ENCODE measurements at places on chromosomes 1 and 21. TPM values are rescaled to one million over a fixed set of nuclear protein-coding genes. Genes with fewer than 3 reads are reported as not detected.

Gene OR2T5
- not detected for total RNA-seq

GRCh38 chr1:43853161-43853921, 80.3 kb upstream of the ARTN start:
- no peak overlapping the region for H3K27ac ChIP-seq
- H3K27me3 ChIP-seq: no peaks in the 10 kb centered on the region
- H3K36me3 ChIP-seq: no peaks in the 10 kb centered on the region
- no peak for DNase-seq
- no peaks in the 10 kb centered on the region for H3K4me1 ChIP-seq
- H3K4me3 ChIP-seq: no peak overlapping the region

GRCh38 chr1:57824535-57824934, 400.7 kb upstream of the DAB1 start:
- H3K27ac ChIP-seq: no peak overlapping the region
- no peak for DNase-seq
- H3K27me3 ChIP-seq: no peaks in the 10 kb centered on the region
- no peaks in the 10 kb centered on the region for H3K4me1 ChIP-seq

DNA sequence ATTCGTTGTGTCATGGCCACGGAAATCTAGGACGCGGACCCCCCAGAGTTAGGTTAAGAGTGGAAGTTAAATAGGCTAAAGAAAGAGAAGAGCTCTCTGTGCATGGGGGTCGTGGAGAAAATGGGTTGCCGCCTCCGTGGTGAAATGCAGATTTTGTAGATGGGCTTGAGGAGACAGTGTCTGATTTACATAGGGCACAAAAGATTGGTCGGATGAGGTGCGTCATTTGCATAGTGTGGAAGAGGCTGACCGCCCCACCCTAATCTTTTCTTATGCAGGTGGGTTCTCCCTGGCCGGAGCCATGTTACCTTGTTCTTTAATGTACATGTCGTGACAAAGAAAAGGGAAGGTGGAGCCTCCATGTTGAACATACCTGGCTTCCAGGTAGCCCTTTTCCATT, 14.3 kb upstream of the SLC5A9 start:
- H3K4me3 ChIP-seq: no peak overlapping the region
- no peak for DNase-seq
- no peaks in the 10 kb centered on the region for H3K36me3 ChIP-seq
- H3K4me1 ChIP-seq: no peaks in the 10 kb centered on the region
- H3K27ac ChIP-seq: no peak overlapping the region

DNA sequence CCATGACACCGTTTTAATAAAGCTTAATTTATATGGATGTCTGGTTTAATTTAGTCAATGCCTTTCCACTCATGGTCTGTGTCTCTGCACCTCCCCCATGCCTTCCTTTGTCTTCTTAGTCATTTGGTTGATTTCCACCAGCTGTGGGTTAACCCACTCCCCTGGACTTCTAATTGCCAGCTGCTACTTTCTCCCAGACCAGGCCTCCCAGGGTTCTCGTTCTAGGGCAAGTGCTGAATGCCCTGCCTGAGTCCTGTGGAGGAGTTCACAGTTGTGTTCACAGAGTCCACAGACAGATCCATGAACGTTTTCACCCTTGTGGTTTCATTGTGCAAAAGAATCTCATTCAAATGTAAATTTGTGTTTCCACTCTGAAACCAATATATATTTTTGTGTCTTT, 243.4 kb downstream of the NUF2 start:
- H3K27ac ChIP-seq: no peak overlapping the region
- H3K27me3 ChIP-seq: no peaks in the 10 kb centered on the region
- H3K4me3 ChIP-seq: no peak overlapping the region

Gene HJV
- not detected for total RNA-seq

Gene KRTAP11-1
- total RNA-seq: 2.8 TPM

Gene POGZ
- total RNA-seq: 131 TPM

DNA sequence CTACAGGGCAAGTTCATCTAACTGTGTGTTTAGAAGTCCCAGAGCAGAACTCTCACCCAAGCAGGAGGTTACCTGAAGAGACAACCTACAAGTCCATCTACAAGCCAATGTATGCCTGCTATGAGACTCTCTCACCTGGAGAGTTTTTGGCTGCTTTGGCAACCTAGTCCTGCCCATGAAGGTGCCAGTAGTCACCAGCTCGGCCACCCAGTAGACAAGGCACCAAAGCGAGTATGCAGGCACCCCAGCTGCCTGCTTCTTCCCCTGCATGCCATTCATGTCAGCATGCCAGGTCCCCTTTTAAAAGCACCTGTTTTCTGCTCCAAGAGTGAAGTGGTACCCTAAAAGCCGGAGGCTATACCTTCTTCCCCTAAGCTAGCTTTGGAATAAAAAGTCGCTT, 20.2 kb downstream of the RIIAD1 start:
- no peaks in the 10 kb centered on the region for H3K4me1 ChIP-seq
- no peak overlapping the region for H3K27ac ChIP-seq
- no peaks in the 10 kb centered on the region for H3K36me3 ChIP-seq
- no peak for DNase-seq

DNA sequence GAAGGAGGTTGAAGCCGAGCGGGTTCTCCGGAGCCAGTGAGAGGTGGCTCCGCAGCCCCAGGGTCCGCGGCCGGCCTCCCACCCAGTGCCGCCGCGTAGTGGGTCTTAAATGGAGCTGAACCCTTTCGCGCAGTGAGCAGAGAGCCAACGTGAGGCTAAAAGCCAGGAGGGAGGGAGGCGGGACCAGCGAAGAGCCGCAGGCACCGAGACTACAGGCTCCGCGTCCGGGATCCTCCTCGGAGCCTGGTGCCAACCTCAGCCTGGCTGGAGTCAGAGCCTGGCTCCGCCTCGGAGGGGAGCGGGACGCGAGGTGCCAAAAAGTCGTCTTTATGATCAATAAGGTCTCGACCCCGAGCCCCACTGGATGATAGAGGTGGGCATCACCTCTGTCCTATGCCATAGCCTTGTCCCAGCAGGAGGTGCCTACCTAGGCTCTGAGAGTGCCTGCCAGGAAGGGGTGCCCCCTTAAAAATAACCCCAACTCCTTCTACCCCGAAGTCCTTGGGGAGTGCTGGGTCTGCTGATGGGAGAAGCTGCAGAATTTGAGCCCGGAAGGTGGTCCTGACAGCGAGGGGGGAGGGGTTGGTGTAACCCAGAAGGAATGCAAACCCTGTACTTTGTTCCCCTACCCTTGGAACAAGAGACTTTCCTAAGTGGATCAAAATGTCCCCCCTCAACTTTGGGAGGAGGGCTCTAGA, 1.6 kb downstream of the IGSF21 start:
- H3K27ac ChIP-seq: no peak overlapping the region
- H3K27me3 ChIP-seq: no peaks in the 10 kb centered on the region
- H3K4me3 ChIP-seq: no peak overlapping the region

Gene CFHR5
- 0.24 TPM for total RNA-seq

GRCh38 chr1:192488058-192488457, 87.5 kb upstream of the RGS1 start:
- no peaks in the 10 kb centered on the region for H3K4me1 ChIP-seq
- H3K27ac ChIP-seq: no peak overlapping the region
- no peak overlapping the region for H3K4me3 ChIP-seq
- no peak for DNase-seq
- no peaks in the 10 kb centered on the region for H3K27me3 ChIP-seq

Gene SFN
- total RNA-seq: 0.31 TPM

Gene TSNAX
- total RNA-seq: 37.0 TPM

DNA sequence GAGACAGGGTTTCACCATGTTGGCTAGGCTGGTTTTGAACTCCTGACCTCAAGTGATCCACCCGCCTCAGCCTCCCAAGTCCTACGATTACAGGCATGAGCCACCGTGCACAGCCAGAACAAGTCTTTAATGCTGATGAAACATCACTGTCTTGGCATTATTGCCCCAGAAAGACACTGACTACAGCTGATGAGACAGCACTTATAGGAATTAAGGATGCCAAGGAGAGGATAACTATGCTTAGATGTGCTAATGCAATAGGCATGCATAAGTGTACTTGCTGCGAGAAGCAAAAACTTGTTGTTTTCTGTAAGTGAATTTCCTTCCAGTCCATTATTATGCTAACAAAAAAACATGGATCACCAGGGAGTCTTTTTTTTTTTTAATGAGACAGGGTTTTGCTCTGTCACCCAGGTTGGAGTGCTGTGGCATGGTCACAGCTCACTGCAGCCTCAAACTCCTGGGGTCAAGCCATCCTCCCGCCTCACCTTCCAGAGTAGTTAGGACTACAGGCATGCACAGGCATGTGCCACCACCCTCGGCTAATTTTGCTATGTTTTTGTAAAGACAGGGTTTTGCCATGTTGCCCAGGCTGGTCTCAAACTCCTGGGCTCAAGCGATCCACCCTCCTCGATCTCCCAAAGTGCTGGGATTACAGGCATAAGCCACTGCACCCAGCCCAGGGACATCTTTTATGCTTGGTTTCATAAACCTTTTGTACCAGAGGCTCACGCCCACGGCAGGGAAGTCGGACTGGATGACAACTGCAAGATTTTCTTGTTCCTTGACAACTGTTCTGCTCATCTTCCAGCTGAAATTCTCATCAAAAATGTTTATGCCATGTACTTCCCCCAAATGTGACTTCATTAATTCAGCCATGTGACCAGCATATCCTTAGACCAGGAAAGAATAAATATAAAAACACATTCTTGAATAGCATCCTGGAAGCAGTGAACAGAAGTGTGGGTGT, 23.1 kb downstream of the RHEX start:
- no peak overlapping the region for H3K4me3 ChIP-seq
- H3K4me1 ChIP-seq: no peaks in the 10 kb centered on the region
- no peak for DNase-seq
- H3K36me3 ChIP-seq: no peaks in the 10 kb centered on the region
- H3K27ac ChIP-seq: no peak overlapping the region

GRCh38 chr1:58620259-58620658, 43.2 kb upstream of the TACSTD2 start:
- H3K27me3 ChIP-seq: no peaks in the 10 kb centered on the region
- H3K4me3 ChIP-seq: no peak overlapping the region
- H3K36me3 ChIP-seq: no peaks in the 10 kb centered on the region

GRCh38 chr1:87600854-87601253, 272.2 kb downstream of the LMO4 start:
- H3K4me1 ChIP-seq: no peaks in the 10 kb centered on the region
- no peaks in the 10 kb centered on the region for H3K36me3 ChIP-seq
- H3K4me3 ChIP-seq: no peak overlapping the region
- DNase-seq: no peak
- H3K27me3 ChIP-seq: no peaks in the 10 kb centered on the region

Gene FNDC5
- 9.4 TPM for total RNA-seq

- no peak overlapping the region for H3K27ac ChIP-seq
- H3K4me1 ChIP-seq: no peaks in the 10 kb centered on the region
- no peaks in the 10 kb centered on the region for H3K27me3 ChIP-seq
- DNase-seq: no peak
- H3K4me3 ChIP-seq: no peak overlapping the region
- H3K36me3 ChIP-seq: no peaks in the 10 kb centered on the region
These were observed 33.8 kb downstream of the DUSP10 start for GRCh38 chr1:221708076-221708571.

Gene LMX1A
- 0.94 TPM for total RNA-seq

DNA sequence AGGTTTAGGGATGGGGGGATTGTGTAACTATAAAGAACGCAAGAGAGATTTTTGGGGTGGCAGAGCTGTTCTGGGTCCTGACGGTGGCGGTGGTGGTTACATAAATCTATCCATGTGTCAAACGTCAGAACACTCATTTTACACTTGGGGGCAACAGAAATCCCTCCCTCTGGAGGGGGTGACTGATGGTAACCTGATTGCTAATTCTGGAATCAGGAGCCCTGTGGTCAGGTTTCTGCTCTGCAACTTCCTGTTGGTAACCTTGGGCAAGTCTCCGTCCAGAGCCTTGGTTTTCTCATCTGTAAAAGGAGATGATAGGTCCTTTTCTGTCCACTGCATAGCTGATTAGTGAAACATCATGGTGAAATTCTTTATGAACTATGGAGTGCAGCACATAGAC, 40.9 kb downstream of the ALPL start:
- no peak overlapping the region for H3K27ac ChIP-seq
- DNase-seq: no peak
- H3K4me1 ChIP-seq: no peaks in the 10 kb centered on the region
- H3K27me3 ChIP-seq: no peaks in the 10 kb centered on the region
- no peaks in the 10 kb centered on the region for H3K36me3 ChIP-seq

Gene CLIC6
- 0.16 TPM for total RNA-seq

DNA sequence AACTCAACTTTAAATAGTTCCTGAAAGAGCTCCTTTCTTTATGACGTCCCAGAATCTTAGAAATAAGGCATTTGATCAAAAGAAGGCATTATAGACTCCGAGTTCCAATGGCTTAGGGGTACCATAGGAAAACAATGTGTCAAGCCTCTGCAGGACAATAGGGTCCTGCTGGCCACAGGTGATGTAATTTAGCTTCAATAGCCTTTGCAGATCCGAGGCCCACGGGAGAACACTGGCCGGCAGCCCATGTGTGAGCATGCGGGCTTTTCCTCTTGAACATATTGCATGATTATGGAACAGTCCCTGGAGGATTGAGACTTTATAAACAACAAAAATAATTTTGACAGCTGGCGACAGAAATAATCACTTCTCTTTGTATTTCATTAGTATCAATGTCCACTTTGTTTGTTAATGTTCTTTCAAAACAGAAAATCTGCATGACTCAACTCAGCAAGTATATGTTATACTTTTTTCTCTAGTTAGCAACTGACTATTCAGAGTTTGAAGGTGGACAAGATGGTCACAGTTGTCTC, 49.0 kb upstream of the NR5A2 start:
- H3K27ac ChIP-seq: no peak overlapping the region
- no peaks in the 10 kb centered on the region for H3K27me3 ChIP-seq
- no peak for DNase-seq
- no peak overlapping the region for H3K4me3 ChIP-seq
- H3K36me3 ChIP-seq: no peaks in the 10 kb centered on the region

All from testis (tissue), 5 donors.